CD4-positive, alpha-beta memory T cell (primary cell): ENCODE measurements at places on chromosomes 2 and 18. TPM values are rescaled to one million over a fixed set of nuclear protein-coding genes. Genes with fewer than 3 reads are reported as not detected.
A peak's percentile ranks its signal among the peaks of the same experiment; 100 is the strongest.

- no peak for DNase-seq
These were observed 16.3 kb downstream of the CABLES1 start for GRCh38 chr18:23151414-23152099.

DNA sequence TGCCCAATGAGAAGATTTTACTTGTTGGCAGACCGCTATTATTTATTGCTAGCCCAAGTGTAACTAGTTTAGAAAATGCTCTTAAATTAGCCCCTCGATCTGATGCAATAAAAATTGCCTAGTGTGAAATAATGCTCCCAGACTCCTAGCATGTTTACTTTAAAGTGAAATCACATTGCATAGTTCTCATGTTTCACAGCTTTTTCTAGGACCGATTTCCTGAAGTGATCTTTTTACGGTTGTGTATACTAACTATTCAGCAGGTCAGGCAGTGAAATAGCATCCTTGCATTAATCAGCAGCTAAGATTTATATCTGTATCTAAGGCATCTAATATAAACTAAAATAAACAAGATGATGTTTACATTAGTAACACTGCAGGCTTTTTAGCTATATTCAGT, 52.4 kb downstream of the PMS1 start:
- DNase-seq, result no peak

- no peak for DNase-seq
These were observed 21.2 kb downstream of the SPRED2 start for GRCh38 chr2:65411056-65411795.

- no peak for DNase-seq
These were observed 126.7 kb upstream of the CYP26B1 start for GRCh38 chr2:72274380-72274797.

- no peak for DNase-seq
These were observed 34.9 kb downstream of the BCL2L11 start for GRCh38 chr2:111155610-111156009.

GRCh38 chr2:109406301-109406700, 207.5 kb downstream of the SEPTIN10 start:
- DNase-seq, result no peak

DNA sequence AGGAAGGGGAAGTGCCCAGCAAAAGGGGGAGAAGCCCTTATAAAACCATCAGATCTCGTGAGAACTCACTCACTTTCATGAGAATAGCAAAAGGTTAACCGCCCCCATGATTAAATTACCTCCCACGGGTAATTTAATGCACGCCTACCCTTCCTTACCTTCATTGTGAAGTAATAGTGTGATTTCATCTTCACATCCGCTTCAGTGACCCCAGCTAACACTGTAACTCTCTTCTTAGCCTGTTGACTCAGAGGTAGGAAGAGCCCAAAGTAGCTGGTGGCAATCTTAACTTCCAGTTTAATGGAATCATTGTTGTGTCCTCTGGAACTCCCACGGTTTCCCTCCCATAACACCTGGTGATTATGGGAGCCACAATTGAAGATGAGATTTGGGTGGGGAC, 120.5 kb downstream of the GULP1 start:
- no peak for DNase-seq

DNA sequence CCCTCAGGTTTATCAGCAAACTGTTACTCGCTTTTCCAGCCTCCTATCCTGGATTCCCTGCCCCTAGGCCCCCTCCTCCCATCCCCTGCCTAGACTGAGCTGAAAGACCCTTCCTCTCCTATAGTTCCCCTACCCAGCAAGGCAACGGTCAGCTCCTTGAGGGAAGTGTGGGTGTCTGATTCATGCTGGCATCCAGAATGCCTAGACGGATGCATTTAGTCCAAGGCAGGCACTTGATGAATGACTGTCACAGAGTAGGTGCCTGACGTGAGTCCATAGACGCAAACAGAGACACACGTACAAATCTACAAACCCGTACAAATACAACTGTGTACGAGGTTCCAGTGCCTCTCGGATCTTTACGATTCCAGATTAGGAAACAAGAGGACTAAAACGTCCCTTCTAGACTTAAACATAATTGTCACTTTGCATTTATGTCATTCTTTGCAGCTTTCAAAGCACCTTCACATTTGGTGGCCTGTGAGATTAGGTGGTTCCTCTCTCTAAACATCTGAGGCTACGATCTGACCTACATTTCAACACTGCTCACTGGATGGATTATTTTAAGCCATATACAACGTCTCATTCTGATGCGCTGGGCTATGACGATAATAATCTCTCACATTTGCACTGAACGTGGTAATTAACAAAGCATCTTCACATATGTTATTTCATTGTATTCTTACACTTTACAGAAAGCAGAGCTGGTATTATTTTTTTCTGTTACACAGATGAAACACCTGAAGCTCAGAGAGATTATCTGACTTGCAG, 36.7 kb downstream of the DNMT3A start:
- DNase-seq, result peak; percentile 48

DNA sequence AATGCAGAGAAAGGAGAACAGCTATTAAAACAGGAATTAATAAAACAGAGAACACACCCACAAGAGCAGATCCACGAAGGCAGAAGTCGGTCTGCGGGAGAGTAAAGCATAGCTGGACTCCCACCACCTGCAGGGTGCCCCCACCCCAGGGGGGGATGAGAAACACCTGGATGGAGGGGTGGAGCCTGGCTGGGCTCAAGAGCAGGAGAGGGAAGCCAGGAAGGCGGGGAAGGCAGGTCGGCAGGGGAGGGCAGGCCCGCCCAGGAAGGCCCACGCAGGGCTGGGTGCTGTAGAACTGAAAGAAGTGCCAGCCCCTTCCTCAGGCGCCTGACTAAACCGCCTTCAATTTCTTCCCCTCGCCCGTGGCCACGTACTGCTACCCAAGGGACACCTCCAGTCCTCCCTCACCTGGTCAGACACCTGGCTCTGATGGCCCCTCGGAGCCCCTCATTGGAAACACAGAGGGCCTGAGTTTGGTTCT, 175.4 kb downstream of the HDAC4 start:
- DNase-seq, result no peak

- DNase-seq, result peak; percentile 35
These were observed 10.7 kb downstream of the RPL31 start for GRCh38 chr2:101012706-101013181.

Gene TBC1D8
- 0.88 TPM for polyA plus RNA-seq

Gene SLC19A3
- not detected for polyA plus RNA-seq

Gene PAIP2B
- polyA plus RNA-seq, result 1.7 TPM

Gene ZBTB7C
- not detected for polyA plus RNA-seq

Gene RNF144A
- polyA plus RNA-seq, result 13.3 TPM
